ENCODE measurements at places on chromosomes 2 and 18.

- DNase-seq: no peak
These were observed 11.6 kb upstream of the TGFA start for GRCh38 chr2:70565039-70565731.

GRCh38 chr18:32276256-32276655 is 86.4 kb downstream of the MEP1B start:
- DNase-seq: no peak

DNA sequence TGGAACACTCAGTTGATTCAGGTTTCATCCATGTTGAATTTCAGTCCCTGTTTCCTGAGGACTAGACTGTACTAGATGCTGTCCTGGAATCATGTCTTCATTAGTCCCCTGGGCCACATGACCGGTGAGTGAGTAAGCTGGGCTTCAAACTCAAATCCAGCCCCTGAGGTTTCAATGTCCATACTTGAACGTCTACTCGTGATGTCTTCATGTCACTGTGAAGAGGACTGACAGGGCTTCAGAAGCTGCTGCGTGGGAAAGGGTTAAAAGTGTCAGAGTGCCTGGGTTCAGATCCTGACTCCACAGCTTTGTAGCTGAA is 101.2 kb downstream of the CDK15 start:
- no peak for DNase-seq

DNA sequence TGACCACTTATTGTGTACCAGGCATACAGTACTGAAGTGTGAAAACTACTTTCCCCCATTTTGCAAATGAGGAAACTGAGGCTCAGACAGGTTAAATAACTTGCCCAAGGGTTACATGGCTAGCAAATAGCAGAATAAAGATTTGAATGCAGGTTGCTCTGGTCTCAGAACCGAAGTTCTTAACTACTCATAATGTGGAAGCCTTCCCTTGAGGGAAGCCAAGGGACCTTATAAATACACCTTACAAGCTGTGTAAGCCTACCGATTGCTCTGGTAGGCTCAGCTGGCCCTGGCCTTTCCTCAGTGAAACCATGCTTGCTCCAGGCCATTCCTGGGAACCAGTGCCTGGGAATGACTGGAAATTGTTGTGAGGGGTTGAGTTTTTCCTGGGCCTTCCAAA is 114.6 kb upstream of the CDCA7 start:
- DNase-seq: no peak

DNA sequence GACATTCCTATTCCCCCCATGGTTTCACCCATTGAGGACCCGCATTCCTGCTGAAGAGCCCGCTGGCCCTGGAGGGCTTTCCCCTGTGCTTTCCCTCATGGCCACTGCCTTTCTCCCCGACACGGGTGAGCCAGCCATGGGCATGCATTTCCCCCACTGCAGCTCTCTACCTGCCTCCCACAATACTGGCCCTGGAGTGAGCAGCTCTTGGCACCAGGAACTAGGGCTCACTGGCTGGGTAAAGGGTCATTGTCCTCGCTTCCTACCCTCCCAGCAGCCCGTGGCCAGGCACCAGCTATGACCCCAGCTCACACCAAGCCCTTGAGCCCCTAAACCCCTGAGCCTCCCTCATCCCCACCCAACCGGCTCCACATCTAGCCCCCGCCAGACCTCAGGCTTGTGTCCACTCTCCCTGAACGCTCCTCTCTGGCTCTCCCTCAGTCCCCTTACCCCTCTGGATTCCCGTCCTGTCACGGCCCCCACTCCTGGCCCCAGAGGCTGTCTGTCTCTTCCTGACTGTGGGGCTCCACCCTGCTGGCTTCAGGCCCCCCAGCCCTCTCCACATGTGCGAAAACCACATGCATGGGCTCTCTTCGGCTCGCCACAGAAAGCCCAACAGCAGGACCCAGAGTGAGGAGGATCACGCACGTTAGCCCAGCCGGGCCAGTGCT is 199.8 kb downstream of the ZFP36L2 start:
- no peak for DNase-seq

- DNase-seq: no peak
These were observed at the start of gene PCARE for GRCh38 chr2:29074411-29074810. PCARE (minus strand) TSS chr2:29074523; CDS start chr2:29074261, 262 bp downstream.

GRCh38 chr18:57423821-57424220 is 11.4 kb upstream of the ONECUT2 start:
- no peak for DNase-seq

DNA sequence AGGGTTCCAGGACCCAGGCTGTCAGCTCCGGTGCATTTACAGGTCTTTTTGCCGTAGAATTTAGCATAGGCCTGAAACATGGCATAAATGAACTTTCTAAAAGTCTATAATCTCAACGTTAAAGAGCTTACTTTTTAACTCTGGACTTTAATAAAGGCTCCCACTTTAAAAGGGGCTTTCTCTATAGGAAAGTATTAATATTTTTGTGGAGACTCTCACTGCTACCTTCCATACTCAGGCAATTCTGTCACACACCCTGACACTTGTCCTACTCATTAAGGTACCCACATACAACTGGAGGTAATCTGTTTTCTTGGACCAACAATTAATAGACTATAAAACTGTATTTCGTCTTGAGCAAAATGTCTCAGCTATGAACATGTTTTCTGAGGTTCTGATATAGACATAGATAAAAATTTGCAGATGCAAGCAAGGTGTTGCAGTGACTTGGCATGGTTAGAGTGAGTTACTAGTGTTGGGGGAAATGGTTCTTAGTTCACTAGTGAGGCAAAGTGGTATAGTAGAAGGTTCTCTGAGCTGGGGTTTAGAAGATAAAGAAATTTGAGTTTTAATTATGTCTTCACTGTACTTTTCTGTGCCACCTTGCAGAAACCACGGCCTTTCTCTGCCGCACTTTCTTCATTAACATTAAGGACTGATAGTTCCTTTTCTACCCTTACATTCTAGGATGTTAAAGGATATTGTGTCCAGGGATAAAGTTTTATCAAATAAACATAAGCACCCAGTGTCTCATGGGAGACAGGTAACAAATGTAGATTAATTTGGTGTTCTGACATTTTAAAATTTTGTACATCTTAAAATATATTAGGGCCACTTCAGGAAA is 10.8 kb upstream of the NR4A2 start:
- DNase-seq: no peak

DNA sequence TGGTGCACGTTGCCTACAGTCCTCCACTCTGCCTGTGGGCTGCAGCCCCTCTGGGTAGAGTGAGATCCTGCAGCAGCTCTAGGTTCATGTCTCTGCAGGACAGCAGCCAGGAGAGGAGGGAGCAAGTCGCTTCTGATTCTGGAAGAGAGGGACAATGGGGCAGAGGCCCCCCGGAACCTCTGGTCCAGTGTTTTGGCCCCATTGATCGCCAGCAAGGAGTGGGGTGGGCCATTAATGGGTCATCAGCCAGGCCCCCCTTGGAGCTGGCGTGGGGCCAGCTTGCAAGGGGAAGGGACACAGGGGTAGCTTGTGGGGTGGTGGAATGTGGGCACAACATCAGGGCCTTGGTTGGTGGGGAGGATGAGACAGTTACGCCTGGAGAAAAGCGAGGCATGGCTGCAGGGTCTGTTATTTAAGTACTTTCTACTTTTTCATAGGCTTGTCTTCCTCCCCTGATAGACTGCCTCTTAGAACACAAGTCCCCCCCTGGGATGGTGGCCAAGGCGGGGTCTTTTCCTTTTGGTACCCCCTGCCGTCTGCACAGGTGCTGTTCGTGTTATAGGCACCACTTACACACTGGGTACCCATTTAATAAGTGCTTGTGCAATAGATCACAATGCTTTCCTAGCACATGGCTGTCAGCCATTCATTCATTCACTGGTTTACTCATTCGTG is 44.6 kb downstream of the INHBB start:
- DNase-seq: no peak

DNA sequence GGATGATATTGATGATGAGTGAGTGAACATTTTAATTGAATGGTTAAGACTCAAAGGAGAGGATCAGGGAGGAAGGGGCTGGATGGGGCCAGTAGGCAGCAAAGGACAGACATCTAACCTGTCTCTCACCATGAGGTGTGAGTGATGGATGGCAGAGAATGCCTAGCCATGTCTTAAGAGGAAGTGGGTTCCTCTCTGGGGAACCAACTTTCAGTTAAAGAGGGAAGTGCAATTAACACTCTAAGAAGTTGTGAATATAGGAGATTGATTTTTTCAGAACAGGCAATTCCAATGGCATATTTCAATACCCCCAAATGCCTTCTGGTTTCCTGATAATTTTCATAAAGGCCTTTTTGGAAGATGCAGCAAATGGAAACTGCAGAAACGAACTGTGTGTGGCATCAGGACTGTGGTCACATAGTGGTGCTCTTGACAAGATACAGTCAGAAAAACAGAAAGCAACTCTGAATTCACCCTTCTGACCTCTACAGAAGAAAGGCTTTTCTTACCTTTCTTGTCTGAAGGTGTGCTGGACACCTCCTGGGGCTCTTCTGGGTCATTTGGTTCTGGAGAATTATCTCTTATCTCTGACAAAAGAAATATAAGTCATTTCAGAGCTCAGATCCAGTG is 10.2 kb downstream of the SP110 start:
- no peak for DNase-seq

GRCh38 chr2:220533485-220533884 is 906.1 kb downstream of the SLC4A3 start:
- DNase-seq: no peak

GRCh38 chr2:99242151-99242550 is 13.3 kb downstream of the LYG2 start:
- no peak for DNase-seq

DNA sequence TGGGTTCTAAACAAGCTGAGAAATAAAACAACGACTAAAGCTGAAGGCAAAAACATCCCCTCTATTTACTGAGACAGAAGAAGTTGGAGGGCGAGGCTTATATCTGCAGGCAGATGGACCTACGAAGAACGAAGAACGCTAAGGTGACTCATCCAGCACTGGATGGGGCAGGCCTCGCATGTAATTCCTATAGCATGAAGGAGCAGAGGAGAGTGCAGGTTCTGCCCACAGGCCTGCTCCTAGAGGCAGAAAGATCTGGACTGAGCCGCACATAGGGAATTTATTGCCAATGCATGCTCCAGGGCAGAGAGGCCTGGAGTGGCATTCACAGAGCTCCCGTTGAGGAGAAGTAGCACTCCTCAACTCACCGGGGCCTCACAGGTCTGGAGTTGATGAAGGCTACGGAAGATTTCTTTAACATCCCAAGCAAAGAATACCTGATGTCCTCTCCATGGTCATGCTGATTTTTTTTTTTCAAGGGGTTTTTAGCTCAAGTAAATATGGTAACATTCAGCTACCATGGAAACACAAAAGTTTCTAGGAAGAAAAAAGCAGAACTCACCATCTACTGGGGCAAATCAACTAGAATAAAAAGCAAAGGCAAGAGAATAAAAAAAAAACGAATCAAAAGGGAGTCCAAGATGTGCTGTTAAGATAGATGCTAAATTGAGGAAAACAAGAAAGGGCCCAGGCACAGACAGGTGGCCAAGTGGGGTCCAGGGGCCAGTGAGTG is 10.4 kb upstream of the METTL21A start:
- no peak for DNase-seq

DNA sequence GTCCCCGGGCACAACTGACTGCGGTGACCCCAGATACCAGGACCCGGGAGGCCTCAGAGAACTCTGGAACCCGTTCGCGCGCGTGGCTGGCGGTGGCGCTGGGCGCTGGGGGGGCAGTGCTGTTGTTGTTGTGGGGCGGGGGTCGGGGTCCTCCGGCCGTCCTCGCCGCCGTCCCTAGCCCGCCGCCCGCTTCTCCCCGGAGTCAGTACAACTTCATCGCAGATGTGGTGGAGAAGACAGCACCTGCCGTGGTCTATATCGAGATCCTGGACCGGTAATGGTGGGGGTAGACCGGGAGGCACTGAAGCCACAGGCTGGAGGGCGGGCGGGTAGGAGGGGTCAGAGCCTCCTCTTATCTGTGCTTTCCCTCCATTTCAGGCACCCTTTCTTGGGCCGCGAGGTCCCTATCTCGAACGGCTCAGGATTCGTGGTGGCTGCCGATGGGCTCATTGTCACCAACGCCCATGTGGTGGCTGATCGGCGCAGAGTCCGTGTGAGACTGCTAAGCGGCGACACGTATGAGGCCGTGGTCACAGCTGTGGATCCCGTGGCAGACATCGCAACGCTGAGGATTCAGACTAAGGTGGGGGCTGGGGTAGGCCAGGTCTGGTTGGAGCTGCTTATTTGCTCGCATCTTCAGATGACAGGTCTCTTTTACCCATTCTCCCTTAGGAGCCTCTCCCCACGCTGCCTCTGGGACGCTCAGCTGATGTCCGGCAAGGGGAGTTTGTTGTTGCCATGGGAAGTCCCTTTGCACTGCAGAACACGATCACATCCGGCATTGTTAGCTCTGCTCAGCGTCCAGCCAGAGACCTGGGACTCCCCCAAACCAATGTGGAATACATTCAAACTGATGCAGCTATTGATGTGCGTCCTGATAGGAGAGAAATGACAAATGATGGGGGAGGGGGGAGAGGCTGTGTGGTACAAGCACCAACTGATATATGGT is 780 bp downstream of the HTRA2 start:
- no peak for DNase-seq

DNA sequence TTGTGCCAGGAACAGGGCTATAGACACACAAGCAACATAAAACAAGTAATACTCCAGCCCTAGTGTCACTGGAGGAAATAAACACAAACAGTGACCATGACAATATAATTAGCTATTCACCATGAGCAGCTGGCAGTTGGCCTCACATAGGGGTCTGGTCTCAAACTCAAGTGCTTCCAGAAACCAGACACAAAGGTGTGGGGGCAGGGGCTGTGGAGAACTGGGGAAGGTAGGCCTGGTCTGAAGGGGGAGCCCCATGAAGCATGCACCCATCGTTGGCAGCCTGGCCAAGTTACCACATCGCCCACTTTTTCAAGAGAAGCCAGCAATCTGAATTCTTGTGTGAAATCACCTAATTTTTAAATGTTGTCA is 49.5 kb upstream of the SP3 start:
- no peak for DNase-seq

GRCh38 chr18:51345848-51346391 is 148.4 kb upstream of the MEX3C start:
- no peak for DNase-seq

DNA sequence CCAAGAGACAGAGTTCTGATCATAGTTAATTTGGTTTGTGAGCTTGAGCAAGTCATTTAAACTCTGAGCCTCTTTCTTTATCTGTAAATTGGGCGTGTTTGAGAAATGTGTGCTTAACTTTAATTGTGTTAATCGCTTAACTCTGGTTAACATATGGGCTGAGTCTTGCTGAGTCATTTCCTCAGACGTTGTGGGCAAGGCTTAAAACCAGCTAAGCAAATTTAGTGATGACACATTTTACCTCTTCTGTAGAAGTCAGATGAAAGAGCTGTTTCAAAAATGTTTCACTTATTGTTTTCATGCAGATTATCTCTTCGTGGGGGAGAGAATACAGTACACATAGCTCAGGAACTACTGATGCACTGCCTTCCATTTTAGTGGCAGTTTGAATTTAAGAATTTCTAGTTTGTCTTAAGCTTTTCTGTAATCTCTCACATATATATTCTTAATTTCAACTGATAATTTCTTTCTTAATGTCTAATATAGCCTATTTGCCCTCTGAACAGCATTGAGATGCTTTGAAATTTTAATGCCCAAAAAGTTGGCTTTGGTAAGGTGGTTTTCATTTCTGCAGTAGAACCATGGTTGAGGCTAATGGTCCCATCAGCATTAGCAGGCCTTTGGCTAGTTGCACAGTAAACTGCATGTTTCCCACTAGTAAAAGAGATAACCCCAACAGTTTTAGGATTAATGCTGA is 34.9 kb downstream of the RAB10 start:
- no peak for DNase-seq
